Esophagus mucosa (tissue), 1 donor: ENCODE measurements at places on chromosomes 3 and 15.

DNA sequence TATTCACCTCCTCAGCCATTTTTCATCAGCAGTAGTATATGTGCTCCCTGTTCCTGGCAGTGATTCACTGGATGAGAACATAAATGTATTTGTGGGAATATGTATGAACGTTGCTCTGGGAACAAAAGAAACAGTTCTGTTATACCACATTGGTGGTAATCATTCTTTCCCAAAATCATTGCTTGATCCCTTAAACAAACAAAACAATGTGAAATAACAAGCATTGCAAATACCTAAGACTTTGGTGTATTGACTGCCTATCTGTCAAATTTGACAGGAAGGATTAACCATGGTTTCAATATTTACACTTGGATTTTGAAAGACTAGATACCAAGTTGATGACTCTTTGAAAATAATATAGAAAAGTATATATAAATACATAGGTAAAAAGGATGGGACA lies 284.1 kb downstream of the FHIT start:
- peak; percentile 87 for ATAC-seq

GRCh38 chr3:132326251-132326650 lies 9.0 kb downstream of the ACP3 start:
- no peak for ATAC-seq

DNA sequence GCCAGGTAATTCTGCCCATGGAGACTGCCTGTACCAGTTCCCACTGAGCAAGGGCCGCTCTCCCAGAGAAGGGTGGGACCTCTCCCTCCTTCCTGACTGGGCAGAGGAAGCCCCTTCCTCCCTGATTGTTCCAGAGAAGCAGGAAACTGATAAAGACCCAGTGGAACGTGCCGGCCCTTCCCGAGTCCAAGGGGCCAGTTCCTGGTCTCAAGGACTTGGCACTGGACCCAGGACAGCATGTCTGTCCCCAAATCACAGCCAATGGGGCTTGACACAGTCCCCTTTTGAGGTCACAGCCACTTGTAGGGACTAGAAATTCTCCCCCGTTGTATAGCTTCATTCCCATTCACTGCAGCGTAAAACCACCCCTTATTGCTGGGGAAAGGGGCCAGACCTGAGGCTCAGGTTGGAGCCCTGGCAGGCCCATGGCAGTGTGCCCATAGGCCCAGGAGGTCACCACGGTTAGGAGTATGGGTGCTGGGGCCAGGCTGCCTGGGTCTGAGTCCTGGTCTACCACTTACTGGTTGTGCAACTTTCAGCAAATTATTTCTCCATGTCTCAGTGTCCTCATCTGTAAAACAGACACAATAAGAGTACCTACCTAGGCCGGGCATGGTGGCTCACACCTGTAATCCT lies 18.1 kb downstream of the CSRNP1 start:
- ATAC-seq = no peak

GRCh38 chr15:88132499-88132898 lies 124.0 kb downstream of the NTRK3 start:
- ATAC-seq = no peak

- no peak for ATAC-seq
Measured at GRCh38 chr3:50323092-50323600, 601 bp upstream of the HYAL2 start.

GRCh38 chr3:151200586-151200985 lies 2.4 kb downstream of the GPR171 start:
- no peak for ATAC-seq
